ENCODE measurements at places on chromosomes 6 and 20.

DNA sequence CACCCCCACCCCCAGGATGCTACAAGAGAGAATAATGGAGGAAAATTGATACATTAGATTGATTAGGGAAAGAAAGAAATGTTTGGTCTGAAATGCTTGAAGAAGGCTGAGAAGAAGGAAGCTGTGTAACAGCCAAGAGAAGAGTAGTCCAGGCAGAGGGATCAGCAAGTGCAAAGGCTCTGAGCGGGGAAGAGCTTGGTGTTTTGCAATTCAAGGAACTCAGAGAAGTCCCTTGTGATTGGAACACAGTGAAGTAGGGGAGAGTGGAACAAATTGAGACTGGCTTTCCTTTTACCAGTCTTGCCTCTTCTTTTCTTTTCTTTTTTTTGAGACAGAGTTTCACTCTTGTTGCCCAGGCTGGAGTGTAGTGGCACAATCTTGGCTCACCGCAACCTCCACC lies 76.6 kb upstream of the CHD6 start:
- no peaks in the 10 kb centered on the region for H3K36me3 ChIP-seq
- H3K4me3 ChIP-seq: no peak overlapping the region
- peaks cover 6% of the 10 kb centered on the region for H3K4me1 ChIP-seq
- no peak overlapping the region for H3K27ac ChIP-seq
- DNase-seq: no peak

- no peaks in the 10 kb centered on the region for H3K36me3 ChIP-seq
- H3K27ac ChIP-seq: no peak overlapping the region
- no peaks in the 10 kb centered on the region for H3K27me3 ChIP-seq
- DNase-seq: no peak
- H3K4me1 ChIP-seq: peaks cover 27% of the 10 kb centered on the region
These were observed 126.6 kb upstream of the NAA20 start for GRCh38 chr20:19890445-19891051.

DNA sequence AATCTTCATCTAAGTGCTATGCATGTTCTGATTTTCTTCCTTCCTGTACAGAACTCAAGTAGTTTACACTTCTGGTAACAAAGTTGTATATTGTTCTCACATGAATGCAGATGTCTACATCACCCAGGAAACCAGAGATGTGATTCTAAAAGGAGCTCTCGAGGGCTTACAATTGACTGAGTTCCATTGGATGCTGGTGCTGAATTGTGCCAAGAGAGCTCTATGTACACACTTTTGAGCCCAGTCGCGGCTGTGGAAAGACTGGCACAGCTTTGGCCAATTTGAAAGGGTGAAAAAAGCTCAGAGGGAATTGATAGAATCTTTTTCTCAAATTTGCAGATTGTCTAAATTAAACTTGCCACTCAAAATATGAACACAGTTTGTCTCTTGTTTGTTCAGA lies 340.7 kb downstream of the LMBRD1 start:
- no peaks in the 10 kb centered on the region for H3K36me3 ChIP-seq
- no peaks in the 10 kb centered on the region for H3K4me1 ChIP-seq
- no peak overlapping the region for H3K27ac ChIP-seq
- no peak overlapping the region for H3K4me3 ChIP-seq
- no peak for DNase-seq

DNA sequence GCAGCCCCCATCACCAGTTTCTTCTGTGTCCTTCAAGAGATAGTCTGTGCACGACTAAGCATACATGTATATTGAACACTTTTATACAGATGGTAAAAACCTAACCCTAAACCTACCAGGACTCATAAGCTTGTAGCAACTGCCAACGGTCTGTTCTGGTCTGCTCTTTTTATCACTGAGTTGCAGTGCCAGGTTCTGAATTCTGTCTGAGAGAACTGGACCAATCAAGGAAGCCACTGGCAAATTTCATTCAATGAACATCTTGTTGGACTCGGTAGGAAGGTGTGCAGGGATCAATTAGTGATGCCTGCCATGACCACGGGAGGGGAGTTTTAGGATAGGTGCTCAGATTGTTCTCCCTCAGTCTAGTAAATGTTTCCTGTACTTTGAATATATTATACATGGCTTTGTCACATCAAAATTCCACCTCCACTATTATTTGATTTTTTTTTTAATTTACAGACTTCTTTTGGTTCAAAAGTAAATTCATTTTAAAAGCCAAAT lies 146.8 kb downstream of the EYA2 start:
- H3K4me1 ChIP-seq: no peaks in the 10 kb centered on the region
- H3K27me3 ChIP-seq: no peaks in the 10 kb centered on the region
- no peak for DNase-seq
- H3K27ac ChIP-seq: no peak overlapping the region

GRCh38 chr6:113528111-113528510 lies 329.0 kb upstream of the MARCKS start:
- H3K36me3 ChIP-seq: no peaks in the 10 kb centered on the region
- H3K27ac ChIP-seq: no peak overlapping the region
- no peak overlapping the region for H3K4me3 ChIP-seq
- H3K27me3 ChIP-seq: peaks cover 11% of the 10 kb centered on the region
- H3K4me1 ChIP-seq: peaks cover 3% of the 10 kb centered on the region
- no peak for DNase-seq

DNA sequence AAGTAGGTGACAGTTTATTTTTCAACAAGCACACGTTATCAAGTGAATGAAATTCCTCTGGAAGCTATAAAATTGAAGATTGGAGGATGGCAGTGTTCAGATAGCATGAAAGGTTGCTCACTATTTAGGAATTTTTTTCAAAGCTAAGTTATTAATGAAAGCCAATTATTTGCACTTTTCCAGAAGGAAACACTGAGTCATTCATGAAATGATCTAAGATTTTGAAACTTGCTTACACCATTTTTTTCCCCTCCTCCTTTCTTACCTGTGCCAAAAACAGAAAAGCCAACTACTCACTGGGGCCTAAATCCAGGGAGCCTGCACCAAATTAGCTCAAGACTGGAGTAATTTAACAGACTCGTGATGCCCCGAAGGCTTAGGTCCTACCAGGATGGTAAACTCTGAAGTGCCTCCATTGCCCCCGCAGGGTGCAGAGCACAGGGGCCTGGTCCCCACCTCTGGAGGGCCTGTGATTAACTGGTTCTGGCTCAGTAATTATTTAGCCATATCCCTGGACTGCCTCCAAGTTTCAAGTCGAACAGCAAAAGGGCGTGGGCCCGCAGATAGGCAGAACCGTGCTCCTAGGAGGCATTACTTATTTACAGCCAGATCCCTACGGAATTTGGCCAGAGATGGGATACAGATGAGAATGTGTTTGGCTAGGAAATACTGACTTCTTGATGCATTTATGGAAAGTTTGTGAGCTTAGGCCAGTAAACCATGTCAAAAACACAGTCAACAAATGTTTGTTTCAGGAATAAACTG lies 28.0 kb upstream of the ZNF217 start:
- peak; percentile 95 for DNase-seq
- peak overlapping the region; percentile 96 for H3K27ac ChIP-seq
- H3K4me1 ChIP-seq: peaks cover 21% of the 10 kb centered on the region
- H3K36me3 ChIP-seq: no peaks in the 10 kb centered on the region
- no peaks in the 10 kb centered on the region for H3K27me3 ChIP-seq
- no peak overlapping the region for H3K4me3 ChIP-seq

DNA sequence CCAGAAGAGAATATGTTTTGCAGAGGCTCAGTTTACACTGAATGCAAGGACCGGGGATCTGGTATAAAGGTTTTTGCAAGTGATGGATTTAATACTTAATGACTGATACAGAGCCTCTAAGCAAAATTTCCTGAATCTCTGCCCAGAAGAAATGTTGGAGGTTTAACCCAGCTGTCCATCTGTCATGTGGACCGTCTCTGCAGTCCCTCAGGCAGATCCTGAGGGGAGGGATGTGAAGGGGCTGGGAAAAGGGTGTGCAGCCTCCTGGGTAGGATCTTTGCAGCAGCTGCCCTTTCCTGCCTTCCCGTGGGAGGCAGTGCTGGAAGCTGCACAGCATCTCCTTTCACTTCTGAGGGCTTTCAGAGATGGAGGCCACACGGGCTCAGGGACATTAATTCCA lies 207.0 kb downstream of the SLC24A3 start:
- no peaks in the 10 kb centered on the region for H3K36me3 ChIP-seq
- no peak for DNase-seq
- H3K4me1 ChIP-seq: no peaks in the 10 kb centered on the region
- H3K27ac ChIP-seq: no peak overlapping the region
- no peaks in the 10 kb centered on the region for H3K27me3 ChIP-seq

GRCh38 chr20:64210656-64211369 lies 44.7 kb upstream of the PCMTD2 start:
- H3K27me3 ChIP-seq: no peaks in the 10 kb centered on the region
- no peaks in the 10 kb centered on the region for H3K4me1 ChIP-seq
- no peak overlapping the region for H3K27ac ChIP-seq
- H3K36me3 ChIP-seq: no peaks in the 10 kb centered on the region
- no peak for DNase-seq

DNA sequence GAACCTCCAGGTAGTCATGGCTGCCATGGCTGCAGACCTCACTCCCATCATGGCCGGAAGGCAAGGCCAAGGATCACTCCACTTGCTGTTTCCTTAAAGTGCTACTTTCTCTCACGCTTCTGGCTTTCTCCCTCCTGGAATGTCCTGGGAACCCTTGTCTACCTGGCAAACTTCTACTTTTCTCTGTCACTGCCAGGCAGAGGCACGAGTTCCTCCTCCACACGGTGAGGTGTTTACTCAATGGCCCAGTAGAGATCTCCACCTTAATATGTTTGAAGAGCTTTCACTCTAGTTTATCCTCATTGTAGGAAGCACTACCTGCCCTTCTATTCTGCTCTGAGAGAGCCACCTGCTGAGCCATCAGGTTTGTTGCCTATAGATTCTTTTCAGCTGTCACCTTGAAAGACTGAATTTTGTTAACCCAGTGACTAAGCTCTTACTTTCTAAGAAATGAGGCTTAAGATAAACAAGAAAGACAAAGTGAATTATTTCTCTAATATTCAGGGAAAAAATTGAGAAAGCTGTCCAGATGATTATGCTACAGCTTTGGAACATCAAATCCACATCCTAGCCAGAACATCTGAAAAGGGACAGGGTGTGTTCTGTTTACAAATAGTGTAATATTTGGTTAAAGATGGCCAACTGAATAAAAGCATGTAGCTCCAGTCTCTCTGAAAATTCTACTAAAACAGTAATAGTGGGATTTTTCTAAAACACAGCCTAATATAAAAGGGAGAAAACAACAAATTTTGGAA lies 54.9 kb downstream of the PLAGL1 start:
- no peaks in the 10 kb centered on the region for H3K4me1 ChIP-seq
- no peak for DNase-seq
- H3K4me3 ChIP-seq: no peak overlapping the region
- H3K36me3 ChIP-seq: no peaks in the 10 kb centered on the region

- H3K4me1 ChIP-seq: no peaks in the 10 kb centered on the region
- H3K27ac ChIP-seq: no peak overlapping the region
- H3K36me3 ChIP-seq: no peaks in the 10 kb centered on the region
- no peak overlapping the region for H3K4me3 ChIP-seq
These were observed 53.2 kb downstream of the VSTM2L start for GRCh38 chr20:37956107-37956585.

DNA sequence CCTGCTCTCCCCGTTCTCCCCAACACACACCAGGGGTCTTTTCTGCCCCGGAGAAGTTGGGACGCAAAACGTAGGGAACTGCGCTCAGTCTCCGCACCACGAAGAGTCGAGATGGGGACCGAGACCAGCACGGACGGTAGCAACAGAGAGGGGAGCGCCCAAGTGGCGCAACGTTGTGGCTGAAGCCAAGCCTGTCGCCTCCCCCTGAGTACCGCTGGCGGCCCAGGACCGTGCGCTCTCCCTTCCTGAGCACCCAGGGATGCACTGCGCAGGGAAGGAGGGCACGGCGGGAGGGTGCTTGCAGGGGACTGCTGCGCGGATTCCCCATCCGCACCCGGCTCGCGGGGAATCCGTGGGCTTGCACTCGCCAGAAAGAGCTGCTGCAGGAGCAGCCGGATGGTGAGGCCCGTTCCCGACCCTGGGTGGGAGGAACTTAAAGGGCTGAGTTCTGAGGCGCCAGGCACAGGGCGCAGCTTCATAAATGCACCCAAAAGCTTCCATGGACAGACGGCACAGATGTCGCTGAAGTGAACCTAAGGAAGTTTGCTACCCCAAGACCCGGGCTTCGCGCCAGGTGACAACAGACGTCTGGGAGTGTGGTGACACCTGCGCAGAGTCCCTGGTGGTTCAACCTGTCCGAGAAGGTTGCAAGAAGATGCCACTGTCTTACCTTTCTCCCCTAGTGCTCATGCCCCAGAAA lies 178.7 kb downstream of the TBXT start:
- peaks cover 13% of the 10 kb centered on the region for H3K4me1 ChIP-seq
- H3K27ac ChIP-seq: no peak overlapping the region
- peak; percentile 30 for DNase-seq
- peak overlapping the region; percentile 49 for H3K4me3 ChIP-seq
- no peaks in the 10 kb centered on the region for H3K36me3 ChIP-seq

- H3K27ac ChIP-seq: no peak overlapping the region
- DNase-seq: no peak
- H3K4me1 ChIP-seq: no peaks in the 10 kb centered on the region
- peaks cover 32% of the 10 kb centered on the region for H3K27me3 ChIP-seq
These were observed 43.1 kb upstream of the FOXP4 start for GRCh38 chr6:41502917-41503671.

DNA sequence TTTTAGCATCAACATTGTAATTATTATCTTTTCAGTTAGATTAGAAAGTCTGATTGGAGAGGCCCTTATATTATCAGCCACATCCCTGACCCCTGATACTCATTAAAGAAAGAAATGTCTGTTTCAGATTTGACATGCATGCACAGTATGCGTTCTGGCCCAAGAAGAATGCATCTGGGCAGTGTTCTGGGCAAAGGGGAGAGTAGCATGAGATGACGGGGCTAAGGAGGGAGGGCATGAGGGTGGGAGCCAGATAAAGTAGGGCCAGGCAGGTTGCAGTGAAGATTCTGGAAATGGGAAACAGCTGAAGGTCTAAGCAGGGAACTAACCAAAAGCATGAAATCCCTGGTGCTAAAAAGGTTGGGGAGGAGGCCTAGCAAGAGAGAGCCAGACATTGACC lies 7.3 kb downstream of the SAYSD1 start:
- H3K36me3 ChIP-seq: no peaks in the 10 kb centered on the region
- no peak for DNase-seq
- H3K4me3 ChIP-seq: no peak overlapping the region
- no peaks in the 10 kb centered on the region for H3K27me3 ChIP-seq

GRCh38 chr6:3894590-3895311 lies 45.6 kb downstream of the FAM50B start:
- no peaks in the 10 kb centered on the region for H3K4me1 ChIP-seq
- no peak for DNase-seq
- no peaks in the 10 kb centered on the region for H3K36me3 ChIP-seq
- H3K27ac ChIP-seq: no peak overlapping the region
- H3K27me3 ChIP-seq: no peaks in the 10 kb centered on the region

- no peaks in the 10 kb centered on the region for H3K36me3 ChIP-seq
- no peak overlapping the region for H3K27ac ChIP-seq
- DNase-seq: no peak
- H3K4me3 ChIP-seq: no peak overlapping the region
These were observed 41.2 kb downstream of the LRFN2 start for GRCh38 chr6:40545954-40546353.

GRCh38 chr6:2861060-2861821 lies 19.6 kb upstream of the SERPINB1 start:
- no peak overlapping the region for H3K4me3 ChIP-seq
- peaks cover under 1% of the 10 kb centered on the region for H3K27me3 ChIP-seq
- H3K36me3 ChIP-seq: no peaks in the 10 kb centered on the region
- no peak for DNase-seq

- no peak overlapping the region for H3K27ac ChIP-seq
- no peaks in the 10 kb centered on the region for H3K4me1 ChIP-seq
- no peaks in the 10 kb centered on the region for H3K36me3 ChIP-seq
These were observed 17.9 kb upstream of the SIRPB1 start for GRCh38 chr20:1637755-1638154.

- no peaks in the 10 kb centered on the region for H3K4me1 ChIP-seq
- H3K4me3 ChIP-seq: no peak overlapping the region
- no peaks in the 10 kb centered on the region for H3K27me3 ChIP-seq
- no peak for DNase-seq
- no peak overlapping the region for H3K27ac ChIP-seq
These were observed 39.1 kb downstream of the KCNQ2 start for GRCh38 chr20:63433351-63433750.

Measured in cardiac muscle cell (in vitro differentiated cells and primary cell).